ENCODE measurements at places on chromosomes 16 and 17.

DNA sequence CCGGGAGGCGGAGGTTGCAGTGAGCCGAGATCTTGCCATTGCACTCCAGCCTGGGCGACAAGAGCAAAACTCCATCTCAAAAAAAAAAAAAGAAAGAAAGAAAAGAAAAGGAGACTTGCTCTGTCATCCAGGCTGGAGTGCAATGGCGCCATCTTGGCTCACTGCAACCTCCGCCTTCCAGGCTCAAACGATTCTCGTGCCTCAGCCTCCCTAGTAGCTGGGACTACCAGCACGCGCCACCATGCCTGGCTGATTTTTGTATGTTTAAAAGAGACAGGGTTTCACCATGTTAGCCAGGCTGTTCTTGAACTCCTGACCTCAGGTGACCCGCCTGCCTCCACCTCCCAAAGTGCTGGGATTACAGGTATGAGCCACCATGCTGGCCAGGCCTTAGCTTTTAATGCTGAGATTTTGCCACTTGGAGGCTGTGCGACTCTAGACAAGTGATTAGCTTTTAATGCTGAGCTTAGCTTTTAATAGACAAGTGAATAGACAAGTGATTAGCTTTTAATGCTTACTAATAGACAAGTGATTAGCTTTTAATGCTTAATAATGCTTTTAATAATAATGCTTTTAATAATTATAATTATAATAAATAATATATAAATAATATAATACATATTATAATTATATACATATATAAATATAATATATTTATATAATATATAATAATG is 9.6 kb downstream of the LDAF1 start:
- no peak for DNase-seq

- DNase-seq, result no peak
Measured at GRCh38 chr17:82285141-82285540, 11.6 kb upstream of the CSNK1D start.

DNA sequence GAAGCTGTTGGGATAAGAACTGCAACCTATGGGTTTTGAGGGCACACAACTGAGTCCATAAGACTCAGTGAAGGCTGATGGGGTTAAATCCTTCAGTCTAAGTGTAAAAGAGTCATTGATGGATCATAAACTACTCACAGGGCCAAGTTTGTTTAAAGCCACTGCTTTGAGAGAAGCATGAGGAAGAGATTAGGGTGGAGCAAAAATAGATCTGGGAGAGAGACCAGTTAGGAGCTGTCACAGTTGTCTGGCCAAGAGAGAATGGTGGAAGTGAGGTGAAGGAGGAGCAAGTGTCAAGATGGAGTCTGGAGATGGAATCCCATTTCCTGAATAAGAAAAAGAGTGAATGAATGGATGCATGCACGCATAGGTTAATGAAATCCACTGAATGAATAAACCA is 379.1 kb upstream of the CDH11 start:
- DNase-seq, result no peak

GRCh38 chr16:86895606-86896005 is 317.3 kb downstream of the FOXL1 start:
- no peak for DNase-seq

DNA sequence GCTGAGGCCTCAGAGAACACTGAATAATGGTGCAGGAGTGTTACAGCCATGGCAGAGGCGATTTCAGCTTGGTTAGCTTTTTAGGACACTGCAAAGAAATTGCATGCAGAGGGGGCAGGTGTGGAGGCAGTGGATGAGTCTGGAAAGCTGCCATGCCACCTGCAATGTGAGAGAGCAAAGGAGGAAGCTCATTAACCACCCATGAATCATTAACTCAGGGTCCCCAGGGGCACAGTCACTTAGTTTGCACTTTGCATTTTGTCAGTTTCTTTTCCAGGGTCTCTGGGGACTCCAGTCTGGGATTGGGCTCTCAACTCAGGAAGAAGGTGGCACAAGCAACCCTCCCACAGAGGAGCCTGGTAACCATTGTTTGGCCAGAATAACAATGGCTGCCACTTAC is 132.9 kb downstream of the USP31 start:
- DNase-seq, result peak; percentile 59

DNA sequence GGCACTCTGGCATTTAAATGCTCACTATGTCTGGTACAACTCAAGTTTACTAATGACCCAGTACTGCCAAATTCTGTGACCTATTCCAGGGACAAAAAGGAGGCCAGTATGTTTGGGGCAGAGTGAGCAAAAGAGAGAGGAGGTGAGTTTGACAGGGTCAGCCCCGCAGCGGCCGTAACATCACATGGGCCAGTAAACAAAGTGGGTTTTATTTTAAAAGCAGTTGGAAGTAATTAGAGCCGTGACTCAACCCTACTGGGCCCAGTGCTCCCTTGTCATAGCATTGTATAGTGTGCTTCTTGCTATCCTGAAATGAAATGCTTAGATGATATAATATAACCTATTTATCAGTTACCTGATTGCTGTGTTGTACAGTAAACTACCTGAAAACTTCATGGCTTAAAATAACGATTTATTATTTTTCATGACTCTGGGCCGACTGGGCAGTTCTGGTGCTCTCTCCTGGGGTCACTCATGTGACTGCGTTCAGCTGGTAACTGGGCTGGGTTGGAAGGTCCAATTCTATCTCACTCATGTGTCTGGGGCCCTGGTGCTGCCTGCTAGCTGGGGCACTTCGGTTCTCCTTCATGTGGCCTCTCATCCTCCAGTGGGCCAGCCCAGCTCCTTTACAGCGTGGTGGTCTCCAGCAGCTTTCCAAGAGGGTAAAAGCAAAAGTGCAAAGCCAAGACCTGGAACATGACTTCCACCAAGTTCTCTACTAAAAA is 27.4 kb downstream of the IQCK start:
- DNase-seq, result no peak

- no peak for DNase-seq
Measured at GRCh38 chr17:15492791-15493692, 25.6 kb upstream of the CDRT4 start.

- DNase-seq, result no peak
Measured at GRCh38 chr16:87830673-87831420, 38.5 kb downstream of the SLC7A5 start.

GRCh38 chr17:19239544-19239943 is 2.4 kb downstream of the EPN2 start:
- DNase-seq, result no peak

- DNase-seq, result no peak
Measured at GRCh38 chr17:640436-640835, 74.2 kb downstream of the VPS53 start.

DNA sequence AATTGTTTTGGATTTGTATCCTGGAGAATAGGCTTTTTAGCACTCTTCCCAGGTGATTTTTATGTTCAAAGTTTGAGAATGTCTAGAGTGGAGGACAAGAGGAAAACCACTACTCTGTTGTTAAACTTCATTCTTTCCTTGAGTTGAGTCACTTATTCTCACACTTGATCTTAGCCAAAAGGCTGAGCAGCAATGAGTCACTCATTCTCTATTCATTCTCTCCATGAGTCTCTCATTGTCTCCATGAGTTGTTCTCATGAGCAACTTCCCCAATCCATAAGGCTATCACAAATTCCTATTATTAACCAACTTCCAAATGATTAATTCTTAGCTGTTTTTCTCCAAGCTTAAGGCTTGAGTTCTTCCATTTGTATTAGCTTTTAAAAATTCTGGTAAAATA is 1393.3 kb downstream of the CDH8 start:
- DNase-seq, result no peak

- DNase-seq, result no peak
Measured at GRCh38 chr16:53052519-53053501, at the start of gene CHD9NB. Gene CHD9NB (minus strand): TSS chr16:53052897. CDS start chr16:53044158, 8,739 bp downstream.
